ENCODE measurements at places on chromosomes 16 and 17.
A peak's percentile ranks its signal among the peaks of the same experiment; 100 is the strongest.

DNA sequence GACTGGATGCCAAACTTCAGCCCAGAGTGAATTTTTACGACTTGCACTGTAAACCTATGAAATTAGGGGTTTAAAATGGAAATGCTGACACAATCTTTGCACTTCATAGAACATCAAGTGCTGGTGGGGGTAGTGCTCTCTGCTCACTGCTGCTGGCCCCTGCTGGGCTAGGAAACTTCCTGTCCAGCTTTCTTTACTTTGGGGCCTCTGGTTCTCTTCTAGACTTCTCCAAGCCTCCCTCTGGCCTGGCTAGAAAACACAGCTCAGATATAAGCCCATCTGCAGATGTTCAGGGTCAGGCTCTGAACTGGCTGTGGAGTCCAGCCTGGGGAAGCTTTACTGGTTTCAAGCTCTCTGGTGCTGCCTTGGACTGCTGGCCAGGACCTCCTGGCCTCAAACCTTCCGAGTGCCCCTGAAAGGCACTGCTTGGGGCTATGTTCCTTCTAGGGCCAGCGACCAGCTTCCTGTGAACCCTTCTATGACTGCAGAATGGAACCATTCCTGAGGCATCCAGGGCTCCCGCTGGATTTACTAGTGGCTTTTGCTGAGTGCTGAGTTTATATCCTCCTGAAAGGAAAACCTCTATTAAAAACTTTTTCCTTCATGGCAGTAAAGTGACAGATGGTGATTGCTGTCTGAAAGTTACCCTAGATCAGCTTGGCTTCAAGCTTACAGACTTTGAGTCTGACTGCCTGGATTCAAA, 59.4 kb downstream of the TBX4 start:
- no peak for DNase-seq

GRCh38 chr16:56311208-56312027, 113.9 kb downstream of the AMFR start:
- DNase-seq: no peak

GRCh38 chr16:67928561-67929364, 2.9 kb downstream of the CTRL start:
- peak; percentile 79 for DNase-seq

GRCh38 chr17:57877803-57878377, 28.0 kb upstream of the MRPS23 start:
- no peak for DNase-seq

GRCh38 chr16:66383551-66383950, 17.1 kb downstream of the CDH5 start:
- DNase-seq: no peak

- DNase-seq: peak; percentile 76
Observed at GRCh38 chr16:47143677-47144558, at the start of gene NETO2. TSS of gene NETO2 (minus strand) at chr16:47143945. CDS start at chr16:47143612, 333 bp downstream.

DNA sequence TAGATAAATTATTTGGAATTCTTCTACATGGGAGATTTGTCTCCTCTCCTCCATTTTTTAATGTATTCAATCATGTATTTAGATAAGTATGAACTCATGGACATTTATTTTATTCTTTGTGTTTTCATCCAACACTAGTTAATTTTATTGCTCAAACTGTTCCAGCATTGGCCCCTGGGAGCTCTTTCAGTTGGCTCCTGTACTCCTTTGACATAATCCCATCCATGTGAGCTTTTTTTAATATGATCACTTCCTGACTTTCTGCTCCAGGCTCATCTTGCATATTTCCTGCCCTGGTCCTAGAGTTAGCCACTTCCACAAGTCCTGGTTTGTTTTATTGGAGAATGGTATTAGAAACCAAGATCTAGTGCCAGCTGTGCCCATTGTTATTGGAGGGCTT, 419.0 kb upstream of the CDH11 start:
- no peak for DNase-seq

DNA sequence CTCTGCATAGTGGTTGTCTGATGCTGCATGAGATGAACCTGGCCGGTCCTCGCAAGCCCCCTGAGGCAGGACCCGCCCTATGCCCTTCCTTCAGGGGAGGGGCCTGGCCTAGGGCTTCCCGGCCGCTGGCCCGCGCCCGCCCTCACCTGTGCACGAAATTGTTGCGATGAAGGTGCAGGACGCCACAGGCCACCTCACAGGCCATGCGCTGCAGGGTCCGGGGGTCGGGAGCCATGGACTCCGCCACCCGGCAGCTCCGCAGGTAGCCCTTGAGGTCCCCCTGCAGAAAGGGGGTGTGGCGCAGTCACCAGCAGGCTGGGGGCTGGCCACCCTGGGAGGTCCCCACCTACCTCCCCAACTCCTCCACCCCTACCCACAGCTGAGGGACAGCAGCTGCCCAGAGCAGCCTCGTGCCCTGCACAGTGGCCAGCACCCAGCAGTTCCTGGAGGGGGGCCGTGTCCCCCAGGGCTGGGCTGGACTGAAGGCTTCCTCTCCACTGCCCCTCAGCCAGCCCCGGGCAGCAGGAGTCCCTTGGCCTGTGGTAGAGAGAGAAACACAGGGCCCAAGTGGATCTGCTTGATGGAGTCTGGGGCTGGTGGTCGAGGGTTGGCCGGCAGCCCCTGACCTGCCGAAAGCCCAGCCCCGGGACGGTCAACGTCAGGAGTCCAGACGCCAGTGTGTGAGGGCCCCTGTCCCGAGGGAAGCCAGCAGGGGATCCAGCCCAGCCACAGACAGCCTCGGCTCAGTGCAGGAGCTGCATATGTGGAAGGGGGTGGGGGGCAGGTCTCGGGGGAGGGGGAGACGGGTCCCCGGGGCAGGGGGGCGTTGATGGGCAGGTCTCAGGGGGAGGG, 38.8 kb upstream of the PVALEF start:
- DNase-seq: no peak

DNA sequence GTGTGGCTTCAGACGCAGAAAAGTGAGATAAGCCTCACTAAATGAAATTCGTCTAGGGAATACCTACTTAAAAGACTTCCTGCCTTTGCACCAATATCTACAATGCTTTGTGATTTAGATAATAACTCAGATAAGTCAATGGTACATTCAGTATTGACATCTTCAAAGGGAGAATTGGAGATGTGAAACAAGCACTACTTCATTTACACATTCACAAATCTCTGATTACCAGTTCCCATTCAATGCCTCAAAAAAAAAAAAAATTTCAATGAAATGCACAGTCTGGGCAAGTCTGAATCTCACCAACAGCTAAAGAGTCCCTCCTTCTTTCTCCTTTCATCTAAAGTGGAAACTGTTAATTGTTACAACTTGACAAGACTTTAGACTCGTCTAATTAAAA, 3.7 kb downstream of the PHF12 start:
- DNase-seq: no peak

GRCh38 chr16:88553739-88554138, 16.5 kb upstream of the ZC3H18 start:
- no peak for DNase-seq

DNA sequence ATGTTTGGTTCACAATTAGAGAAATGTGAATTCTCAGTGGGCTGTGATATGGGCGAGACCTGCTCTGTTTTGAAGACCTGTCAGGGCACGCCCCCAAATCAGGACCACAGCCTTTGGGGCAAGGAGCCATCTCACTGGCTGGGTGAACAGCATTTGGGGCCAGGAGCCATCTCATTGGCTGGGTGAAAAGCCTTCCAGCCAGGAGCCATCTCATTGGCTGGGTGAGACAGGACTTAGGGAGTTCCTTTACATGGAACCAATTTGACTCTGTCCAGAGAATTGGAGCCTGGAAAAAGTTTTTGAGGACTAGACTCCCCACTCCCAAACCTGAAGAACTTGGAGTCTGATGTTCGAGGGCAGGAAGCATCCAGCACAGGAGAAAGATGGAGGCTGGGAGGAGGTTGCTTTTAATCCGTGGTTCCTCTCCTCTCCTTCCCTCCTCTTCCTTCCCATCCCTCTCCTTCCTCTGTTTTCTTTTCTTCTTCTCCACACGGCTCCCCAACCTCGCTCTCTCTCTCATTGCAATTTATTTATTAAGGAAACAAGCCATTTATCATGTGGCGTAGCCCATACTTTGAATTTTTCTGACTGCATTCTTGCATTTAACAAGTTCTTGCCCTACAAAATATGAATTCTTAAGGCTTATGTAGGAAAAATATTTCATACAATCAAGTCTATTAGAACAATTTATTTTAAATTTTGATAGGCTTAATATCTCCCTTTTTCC, 19.7 kb downstream of the FOXL1 start:
- DNase-seq: no peak
